ENCODE measurements at places on chromosomes 5 and 9.

GRCh38 chr9:105391288-105391687, 56.5 kb upstream of the FSD1L start:
- DNase-seq = no peak

- no peak for DNase-seq
Observed at GRCh38 chr5:1367149-1367548, 22.2 kb upstream of the CLPTM1L start.

DNA sequence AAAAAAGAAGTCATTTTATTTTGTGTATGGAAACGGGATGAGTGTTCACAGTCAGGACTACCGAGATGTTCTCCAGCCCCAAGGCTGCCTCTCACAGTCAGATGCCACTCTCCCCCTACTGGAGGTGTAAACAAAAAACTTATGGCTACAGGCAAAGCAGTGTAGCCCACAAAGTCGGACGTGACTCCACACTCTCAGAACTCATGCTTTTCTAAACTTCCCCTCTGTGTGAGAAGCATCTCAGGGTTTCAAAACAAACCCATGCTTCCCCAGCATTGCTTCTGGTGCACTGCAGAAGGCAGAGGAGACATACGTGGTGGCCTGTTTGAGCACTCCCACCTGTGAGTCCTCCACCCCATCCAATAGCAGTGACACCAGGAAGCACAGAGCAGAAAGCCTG, 580.3 kb downstream of the BNC2 start:
- no peak for DNase-seq

- no peak for DNase-seq
Observed at GRCh38 chr9:134836406-134836970, 44.1 kb upstream of the FCN2 start.

DNA sequence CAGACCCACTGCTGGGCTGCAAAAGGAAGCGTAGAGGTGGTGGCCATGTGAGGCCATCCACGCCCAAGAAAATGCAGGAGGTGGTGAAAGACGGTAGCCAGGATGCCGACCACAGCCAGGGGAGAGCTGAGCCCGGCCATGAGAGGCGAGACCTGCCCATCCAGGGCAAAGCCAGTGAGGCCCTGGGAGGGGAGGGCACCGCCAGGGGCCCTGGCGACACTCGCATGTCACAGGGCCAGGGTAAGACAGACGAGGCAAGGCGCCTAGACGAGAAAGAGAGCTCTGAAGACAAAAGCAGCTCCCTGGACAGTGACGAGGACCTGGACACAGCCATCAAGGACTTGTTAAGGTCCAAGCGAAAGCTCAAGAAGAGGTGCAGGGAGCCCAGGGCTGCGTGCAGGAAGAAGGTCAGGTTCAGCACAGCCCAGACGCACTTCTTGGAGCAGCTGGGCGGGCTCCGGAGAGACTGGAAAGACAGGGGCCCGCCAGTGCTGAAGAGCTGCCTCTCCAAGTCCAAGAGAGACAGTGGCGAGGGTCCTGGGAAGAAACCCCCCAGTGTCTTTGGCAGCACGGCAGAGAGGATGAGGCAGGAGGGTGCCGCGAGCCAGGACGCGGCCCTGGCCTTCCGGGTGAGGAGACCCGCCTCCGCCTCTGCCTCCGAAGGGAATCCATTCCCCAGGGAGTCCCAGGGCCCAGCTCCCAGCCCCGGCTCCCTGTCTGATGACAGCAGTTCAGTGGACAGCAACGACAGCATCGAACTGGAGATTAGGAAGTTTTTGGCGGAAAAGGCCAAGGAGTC, 6.9 kb downstream of the PPP1R26 start:
- DNase-seq = no peak

- peak; percentile 45 for DNase-seq
Observed at GRCh38 chr5:115440782-115441451, 103.7 kb downstream of the FEM1C start.

- DNase-seq = no peak
Observed at GRCh38 chr5:40409601-40410000, 270.1 kb upstream of the PTGER4 start.

DNA sequence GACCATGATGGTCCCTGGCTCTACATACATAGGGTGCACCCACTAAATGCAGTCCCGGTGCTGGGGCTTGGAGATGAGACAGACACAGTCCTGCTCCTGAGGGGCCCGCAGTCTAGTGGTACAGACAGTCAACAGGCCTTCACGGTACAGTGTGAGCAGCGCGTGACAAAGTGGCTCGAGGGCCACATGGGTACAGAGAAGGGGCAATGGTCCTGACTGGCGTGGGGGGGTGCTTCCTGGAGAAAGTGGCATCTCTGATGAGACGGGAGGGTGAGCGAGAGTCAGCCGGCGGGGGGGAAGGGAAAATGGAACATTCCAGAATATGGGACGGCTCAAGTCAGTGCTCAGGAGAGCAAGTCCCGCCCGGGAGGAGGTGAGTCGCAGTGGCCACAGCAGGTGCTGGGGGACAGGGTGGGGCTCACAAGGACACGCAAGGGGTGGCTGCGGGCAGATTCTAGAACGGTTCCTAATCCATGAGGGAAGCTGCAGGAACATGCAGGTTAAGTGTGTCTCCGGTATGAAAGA, 38.0 kb downstream of the WHRN start:
- DNase-seq = no peak

- no peak for DNase-seq
Observed at GRCh38 chr5:39640552-39640951, 215.8 kb upstream of the DAB2 start.

DNA sequence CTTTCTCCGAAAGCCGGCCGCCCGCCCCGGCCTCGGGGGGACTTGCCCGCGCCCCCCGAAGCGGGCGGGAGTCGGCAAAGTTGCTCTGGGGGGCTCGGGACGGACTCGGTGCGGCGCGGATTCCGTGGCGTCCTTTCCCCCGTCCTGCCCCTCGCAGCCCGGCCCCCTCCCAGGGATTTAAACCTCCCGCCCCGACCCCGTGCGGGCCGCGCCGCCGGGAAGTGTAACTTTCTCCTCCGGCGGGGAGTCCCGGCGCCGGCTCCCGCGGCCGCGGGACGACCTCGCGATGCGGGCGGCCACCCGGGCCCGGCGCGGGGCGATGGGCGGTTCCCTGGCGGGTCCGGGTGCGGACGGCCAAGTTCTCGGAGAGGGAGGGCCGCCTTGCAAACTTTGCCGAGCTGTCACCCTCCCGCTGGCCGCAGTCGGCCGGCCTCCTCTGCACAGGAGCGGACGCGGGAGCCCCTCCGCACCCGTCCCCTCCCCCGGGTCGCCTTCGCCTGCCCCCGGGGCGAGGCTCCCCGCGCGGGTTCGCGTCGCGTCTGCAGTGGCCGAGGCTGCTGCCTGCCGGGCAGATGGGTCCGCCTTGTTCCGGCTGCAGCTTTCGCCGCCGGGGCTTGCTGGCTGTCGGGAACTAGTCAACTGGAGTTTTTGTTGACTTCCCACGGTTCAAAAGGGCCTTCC, 732 bp downstream of the PBX3 start:
- no peak for DNase-seq

- DNase-seq = no peak
Observed at GRCh38 chr5:1255081-1255561, 29.9 kb downstream of the SLC6A18 start.

DNA sequence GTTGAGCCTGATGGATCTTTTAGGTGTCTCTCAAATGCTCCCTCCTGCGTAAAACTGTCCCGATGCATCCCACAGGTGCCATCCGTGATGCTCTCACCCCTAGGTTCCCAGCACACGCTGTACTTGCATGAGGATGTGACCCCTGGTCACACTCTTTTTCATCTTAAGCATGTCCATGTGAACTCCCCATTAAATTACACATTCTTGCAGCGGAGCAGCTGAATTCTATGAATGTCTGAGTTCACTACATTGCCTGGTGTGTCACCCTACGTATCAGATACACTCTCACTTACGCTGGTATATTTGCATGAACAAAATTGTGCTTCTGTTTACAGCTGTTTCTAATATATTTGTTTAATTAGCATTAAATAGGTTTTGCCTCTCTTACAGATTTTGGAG, 105.3 kb upstream of the RETREG1 start:
- no peak for DNase-seq

- no peak for DNase-seq
Observed at GRCh38 chr5:168916266-168916665, 337.1 kb upstream of the PANK3 start.

DNA sequence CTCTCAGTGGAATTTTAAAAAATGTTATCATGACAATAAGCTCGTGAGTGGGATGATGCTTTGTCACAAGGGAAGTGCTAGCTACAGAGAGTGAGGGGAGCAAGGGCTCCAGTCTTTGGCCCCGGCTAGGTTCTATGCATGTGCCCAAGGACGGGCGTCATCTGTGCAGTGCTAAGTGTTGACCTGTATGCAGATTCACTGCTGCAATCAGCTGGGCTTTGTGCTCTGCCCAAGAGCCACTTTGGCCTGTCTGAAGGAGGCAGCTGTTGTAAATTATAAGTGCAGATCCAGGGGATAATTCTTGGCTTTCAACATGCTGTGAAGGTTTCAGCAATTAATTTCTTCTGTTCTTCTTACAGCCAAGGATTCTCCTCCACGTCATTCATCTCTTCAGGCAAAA, 268.6 kb downstream of the PSAT1 start:
- no peak for DNase-seq

- DNase-seq = peak; percentile 93
Observed at GRCh38 chr9:125233678-125234077, 7.5 kb downstream of the HSPA5 start.

DNA sequence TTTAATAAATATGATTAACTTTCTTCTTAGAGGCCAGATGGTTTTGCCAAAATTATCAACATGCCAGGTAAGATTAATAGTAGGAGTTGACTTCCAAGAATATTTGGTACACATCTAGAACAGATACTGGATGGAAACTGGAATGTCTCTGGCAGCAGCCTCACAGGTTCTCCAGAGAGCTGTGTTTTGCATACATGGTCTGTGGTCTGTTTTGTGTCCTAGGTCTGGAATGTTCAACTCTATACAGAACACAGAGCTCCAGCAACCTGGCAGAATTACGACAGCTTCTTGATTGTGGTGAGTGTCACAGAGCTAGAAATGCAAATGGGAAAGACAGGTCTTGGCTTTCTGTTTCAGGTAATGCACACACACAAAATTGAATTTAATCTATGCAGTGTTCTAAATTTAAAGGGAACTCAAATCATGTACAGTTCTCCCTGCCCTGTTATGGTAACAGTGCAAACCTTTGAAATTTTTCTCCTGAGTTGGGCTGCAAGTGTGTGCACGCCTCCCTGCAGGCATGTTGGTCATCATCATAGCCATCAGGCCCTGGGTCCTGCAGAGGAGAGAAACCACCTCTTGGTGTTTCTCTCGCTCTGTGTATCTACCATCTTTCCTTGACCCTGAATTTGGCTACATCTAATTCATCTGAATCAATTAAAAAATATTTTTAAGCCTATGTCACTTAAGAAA, 58.3 kb downstream of the PIK3R1 start:
- peak; percentile 57 for DNase-seq

DNA sequence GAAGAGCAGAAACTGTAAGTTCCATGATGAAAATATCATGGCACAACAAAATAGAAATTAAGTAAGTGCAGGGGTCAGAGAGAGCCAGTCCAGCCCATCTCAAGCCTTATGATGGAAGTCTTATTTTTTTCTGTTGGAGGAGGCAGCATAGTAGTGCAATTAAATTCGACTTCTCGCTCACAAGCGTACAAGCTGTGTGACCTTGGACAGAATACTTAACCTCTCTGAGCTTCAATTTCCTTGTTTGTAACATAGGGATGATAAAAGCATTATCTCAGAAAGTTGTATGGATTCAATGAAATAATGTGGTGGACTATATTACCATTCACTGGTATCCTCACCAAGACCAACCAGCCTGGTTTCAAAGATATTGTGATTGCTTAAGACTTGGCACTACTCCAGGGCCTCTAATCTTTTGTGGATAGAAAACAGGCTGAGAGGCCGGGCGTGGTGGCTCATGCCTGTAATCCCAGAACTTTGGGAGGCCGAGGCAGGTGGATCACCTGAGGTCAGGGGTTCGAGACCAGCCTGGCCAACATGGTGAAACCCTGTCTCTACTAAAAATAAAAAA, 26.8 kb upstream of the MVB12B start:
- no peak for DNase-seq

GRCh38 chr9:92617951-92618510, 51.9 kb downstream of the IPPK start:
- DNase-seq = no peak

GRCh38 chr5:138947780-138948179, 72.6 kb upstream of the LRRTM2 start:
- DNase-seq = no peak

GRCh38 chr9:126528111-126528510, 85.6 kb upstream of the LMX1B start:
- DNase-seq = no peak

DNA sequence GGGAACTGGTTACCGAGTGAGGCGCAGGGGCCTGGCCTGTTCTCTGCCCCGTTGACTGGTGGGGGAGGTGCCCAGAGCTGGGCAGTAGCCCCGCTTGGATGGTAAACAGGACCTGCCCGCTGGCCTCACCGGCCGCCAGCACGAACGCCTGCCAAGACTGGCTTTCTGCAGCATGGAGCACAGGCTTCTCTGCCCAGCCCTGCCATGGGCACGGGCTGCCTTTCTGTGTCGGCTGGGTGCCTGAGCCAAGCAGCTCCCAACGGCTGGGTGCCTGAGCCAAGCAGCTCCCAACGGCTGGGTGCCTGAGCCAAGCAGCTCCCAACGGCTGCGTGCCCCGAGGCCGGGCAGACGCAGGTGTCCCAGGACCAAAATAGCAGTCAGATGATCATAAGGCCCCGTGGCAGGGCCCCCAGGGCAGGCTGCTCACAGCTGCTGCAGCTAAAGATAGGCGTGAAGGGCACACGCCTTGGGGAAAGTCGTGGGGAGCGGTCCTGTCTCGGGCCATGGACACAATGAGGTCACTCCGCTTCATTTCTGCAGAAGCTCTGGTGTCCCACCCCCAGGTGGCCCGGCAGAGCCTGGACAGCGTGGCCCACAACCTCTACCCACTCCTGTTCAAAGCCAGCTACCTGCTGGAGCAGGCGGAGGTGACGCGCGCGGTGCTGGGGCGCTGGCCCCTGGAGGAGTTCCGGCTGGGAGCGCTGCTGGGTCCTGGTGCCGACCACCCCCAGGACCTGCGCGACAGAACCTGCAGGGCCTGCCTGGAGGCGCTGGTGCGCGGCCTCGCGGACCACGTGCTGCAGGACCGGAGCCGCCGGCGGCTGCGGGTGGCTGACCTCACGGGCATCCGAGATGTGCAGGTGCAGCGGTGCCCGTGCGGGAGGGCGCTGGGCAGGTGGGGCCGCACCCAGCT, at the start of gene LRRC14B:
TSS of gene LRRC14B (plus strand) at position 460 of the 913 bp plus-strand sequence. CDS start at position 504, 44 bp downstream.
- no peak for DNase-seq

- no peak for DNase-seq
Observed at GRCh38 chr5:103668281-103668680, 105.7 kb upstream of the NUDT12 start.

- no peak for DNase-seq
Observed at GRCh38 chr9:70159630-70160029, 99.1 kb upstream of the SMC5 start.

- DNase-seq = peak; percentile 31
Observed at GRCh38 chr5:22651355-22651754, 201.8 kb downstream of the CDH12 start.
